ENCODE measurements at places on chromosomes 4 and X.

- DNase-seq: no peak
Observed at GRCh38 chrX:47498411-47498810, 15.4 kb upstream of the ZNF41 start.

- no peak for DNase-seq
Observed at GRCh38 chr4:40745285-40745984, 4.3 kb upstream of the NSUN7 start.

DNA sequence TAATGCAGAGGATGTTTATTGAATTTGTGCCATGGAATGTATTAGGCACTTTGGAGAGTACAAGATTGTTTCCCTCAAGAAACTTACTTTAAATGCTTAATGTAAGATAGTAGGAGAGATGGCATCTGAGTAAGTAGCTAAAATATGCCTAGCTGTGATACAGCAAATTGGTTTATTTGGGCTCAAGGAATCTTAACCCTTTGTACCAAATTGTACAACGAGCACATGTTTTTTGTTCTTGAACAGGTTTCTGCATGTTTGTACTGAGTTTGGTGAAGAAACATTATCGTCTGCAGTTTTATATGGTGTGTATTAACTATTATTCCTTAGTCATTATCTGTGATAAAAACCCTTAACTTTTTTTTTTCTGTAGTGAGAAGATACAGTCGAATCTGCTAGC is 48.6 kb downstream of the CDS1 start:
- no peak for DNase-seq

DNA sequence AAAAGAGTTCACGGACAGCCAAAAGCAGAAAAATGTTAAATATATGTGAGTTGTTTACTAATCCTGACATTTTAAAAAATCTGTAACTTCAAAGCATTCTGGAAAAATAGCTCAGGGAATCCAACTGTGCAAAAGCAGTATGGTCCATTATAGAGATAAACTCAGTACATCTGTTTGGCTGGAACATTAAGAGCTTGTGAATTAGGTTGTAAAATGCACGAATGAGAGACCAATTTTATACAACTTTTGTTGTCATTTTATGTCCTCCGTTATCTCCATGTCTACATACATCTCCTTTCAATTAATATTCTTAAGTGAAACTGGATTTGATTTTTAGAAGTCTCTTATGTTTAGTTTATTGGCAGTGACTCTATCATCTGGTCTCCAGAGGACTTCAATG is 367.0 kb upstream of the ATOH1 start:
- DNase-seq: no peak

DNA sequence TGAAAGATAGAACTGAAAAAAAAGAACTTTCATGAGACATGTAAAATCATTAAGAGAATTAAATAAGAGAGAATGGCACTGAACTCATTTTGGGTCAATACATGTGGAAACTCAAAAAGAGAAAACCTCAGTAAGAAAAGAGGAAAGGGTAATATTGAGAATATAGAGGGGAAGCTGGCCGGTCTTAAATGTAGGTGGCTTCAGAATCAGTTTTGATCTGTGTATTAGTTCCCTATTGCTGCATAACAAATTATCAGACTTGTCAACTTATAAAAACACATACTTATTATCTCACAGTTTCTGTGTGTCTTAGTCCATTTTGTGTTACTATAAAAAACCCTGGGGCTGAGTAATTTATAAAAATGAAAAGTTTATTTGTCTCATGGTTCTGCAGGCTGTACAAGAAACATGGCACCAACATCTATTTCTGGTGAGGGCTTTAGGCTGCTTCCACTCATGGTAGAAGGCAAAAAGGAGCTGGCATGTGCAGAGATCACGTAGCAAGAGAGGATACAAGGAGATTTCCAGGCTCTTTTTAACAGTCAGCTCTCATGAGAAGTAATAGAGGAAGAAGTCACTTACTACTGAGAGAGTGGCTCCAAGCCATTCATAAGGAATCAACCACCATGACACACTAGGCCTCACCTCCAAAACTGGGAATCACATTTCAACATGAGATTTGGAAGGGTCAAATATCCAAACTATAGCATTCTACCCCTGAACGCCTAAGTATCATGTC is 29.6 kb downstream of the SATL1 start:
- DNase-seq: no peak

- DNase-seq: no peak
Observed at GRCh38 chrX:104565791-104566680, at the start of gene IL1RAPL2. Gene IL1RAPL2, plus strand, starts transcription at chrX:104566199.

DNA sequence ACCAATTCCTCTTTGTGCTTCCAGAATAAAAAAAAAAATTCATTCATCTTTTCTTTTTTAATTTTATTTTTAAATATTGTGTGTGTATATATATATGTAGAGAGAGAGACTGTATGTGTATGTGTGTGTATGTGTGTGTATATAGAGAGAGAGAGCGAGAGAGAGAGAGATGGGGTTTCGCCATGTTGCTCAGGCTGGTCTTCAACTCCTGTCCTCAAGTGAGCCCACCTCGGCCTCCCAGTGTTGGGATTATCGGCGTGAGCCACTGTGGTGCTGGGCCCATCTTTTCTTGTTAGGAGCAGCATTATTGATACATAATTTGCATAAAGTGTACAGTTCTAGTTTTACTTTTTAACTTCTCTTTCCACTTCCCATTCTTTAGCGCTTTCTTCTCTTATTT is 33.6 kb downstream of the KDM6A start:
- no peak for DNase-seq
